ENCODE measurements at places on chromosomes 13 and 19.

- DNase-seq: no peak
These were observed 2.3 kb downstream of the IER2 start for GRCh38 chr19:13152356-13152973.

DNA sequence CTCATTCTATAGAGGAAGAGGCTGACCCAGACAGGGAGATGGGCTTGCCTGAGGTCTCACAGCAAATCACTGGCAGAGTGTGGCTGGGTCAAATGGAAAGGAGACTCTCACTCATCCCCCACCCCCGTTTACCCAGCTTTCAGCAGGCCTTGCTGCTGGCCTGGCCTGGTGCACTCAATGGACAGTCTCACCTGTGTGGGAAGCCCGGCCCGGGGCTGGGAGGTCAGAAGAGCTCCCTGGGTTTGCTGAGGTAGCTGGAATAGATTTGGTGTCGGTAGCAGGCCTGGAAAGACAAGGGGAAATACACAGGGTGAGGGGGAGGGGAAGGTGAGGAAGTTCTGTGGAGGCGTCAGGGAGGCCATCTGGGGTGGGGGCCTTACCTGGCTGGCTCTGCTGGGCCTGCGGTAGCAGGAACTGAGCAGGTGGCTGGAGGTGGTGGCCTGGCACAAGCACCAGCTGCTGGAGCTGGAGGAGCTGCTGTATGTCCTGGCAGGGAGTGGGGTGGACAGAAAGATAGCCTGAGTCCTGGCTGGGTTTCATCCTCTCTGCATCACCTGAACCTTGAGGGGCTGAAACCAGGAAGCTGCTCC lies 23.5 kb downstream of the ZNF574 start:
- DNase-seq: no peak

GRCh38 chr19:40530091-40530901 lies 46.4 kb upstream of the SHKBP1 start:
- DNase-seq: peak; percentile 33

DNA sequence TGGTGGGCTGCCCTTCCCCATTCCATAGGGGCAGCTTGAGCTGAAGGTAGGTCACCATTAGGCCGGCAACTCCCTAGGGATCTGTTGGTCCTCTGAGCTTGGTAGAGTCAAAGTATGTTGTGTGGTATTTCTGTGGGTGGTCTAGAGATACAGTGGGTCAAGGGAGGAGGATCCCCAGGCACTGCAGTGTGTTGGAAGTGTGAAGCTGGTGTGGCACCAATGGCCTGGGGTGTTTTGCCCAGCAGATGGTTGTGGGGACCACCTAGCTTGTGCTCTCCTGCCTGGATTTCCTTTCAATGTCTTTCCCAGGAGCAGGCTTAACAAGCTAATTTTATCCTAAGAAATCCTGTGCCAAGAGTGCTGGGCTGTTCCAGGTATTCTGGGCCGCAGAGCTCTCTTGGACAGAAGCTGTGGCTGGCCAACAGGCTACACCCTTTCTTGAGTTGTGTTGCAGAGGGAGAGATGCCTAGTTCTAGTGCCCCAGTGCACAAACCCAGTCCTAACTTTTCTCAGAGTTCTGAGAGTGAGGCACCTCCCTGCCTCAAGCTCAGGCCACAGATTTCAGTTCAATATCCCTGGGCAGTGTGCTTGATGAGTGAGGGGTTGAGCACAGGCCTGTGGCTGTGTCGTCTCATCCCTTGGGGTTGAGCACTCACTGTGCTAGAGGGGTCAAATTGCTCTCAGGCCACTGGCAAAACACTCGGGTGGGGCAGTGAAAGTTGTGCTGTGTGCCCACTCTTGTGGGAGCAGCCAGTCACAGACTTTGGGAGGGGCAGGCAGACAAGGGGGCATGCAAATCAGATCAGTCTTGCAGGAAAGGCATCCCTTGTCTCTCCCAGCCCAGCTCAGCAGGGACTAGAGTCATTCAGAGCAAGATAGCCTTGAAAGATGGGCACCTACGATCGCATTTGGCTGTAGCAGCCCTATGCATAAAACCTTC lies 1806.1 kb upstream of the MIR17HG start:
- no peak for DNase-seq

GRCh38 chr13:41864658-41865057 lies 96.3 kb downstream of the VWA8 start:
- DNase-seq: no peak

- DNase-seq: peak; percentile 70
These were observed 12.7 kb downstream of the NPAS1 start for GRCh38 chr19:47032171-47032811.

DNA sequence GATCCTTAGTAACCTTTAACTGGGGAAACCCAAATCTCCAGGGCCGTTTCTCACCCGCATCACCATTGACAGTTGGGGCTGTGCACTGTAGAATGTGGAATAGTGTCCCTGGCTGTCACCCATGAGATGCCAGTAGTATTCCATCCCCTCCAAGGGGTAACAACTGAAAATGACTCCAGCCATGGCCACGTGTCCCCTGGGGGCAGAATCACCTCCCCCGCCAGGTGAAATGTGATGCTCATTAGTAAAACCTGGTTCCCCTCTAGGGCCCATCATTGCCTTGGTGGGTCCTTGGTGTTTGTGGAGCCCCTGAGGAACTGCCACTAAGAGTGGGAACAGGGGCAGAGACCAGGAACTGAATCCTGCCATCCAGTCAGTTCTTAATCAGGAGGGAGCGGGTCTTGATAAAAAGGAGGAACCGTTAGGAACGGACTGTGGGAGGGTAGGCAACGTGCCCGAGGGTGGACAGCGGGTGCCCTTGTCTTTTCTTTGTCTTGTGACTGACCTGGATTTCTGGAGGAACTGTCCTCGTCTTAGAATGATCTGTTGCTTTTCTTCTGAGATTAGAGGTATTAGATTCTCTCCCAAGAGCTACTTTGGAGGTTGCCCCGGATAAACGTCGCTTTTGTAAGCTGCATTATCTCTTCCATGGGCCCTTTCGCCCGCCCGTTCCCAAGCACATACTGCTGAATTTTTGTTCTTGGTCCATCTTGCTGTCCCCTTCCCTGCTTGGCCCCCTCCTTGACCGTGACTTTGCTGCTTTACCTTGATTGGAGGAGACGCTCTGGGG lies 3.5 kb downstream of the MYO9B start:
- DNase-seq: no peak

- no peak for DNase-seq
These were observed 36.9 kb upstream of the DCUN1D2 start for GRCh38 chr13:113527272-113527958.

DNA sequence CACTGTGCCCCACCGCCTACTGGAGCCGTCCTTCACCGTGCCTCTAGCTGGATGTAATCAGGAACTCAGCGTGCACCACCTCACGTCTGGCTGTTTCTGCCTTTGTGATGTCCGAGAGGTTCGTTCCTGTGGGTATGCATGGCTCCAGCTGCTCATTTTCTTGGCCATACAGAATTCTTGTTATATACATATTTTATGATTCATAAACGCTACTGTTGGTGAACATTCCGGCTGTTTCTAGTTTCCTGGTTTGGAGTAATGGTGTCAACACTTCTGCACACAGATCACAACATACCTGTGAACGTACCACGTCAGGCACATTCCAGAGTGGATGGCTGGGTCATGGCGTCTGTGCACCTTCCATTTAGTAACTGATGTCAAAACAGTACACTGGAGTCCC lies 14.6 kb downstream of the DCUN1D2 start:
- DNase-seq: no peak

- no peak for DNase-seq
These were observed at the start of gene AMH for GRCh38 chr19:2249010-2249866. TSS of gene AMH (plus strand) at chr19:2249323. CDS start at chr19:2249333, 10 bp downstream.

DNA sequence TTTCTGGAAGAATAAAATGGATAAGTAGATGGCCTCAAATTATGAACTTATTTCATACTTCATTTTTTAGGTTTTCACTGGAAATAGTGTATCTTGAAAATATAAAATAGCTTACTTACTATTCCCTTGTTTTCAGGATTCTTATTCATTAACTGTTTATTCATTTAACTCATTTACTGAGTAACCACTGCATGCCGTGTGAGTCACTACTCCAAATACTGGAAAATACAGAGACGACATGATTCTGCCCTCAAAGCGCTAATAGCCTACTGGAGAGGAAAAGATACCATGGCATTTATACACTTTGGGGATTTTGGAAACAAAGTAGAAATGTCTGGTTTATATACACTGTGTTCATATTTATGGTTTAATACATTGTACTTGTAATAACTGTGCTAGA lies 270.9 kb downstream of the DACH1 start:
- DNase-seq: no peak

GRCh38 chr13:112821340-112822055 lies 131.7 kb downstream of the ATP11A start:
- no peak for DNase-seq

GRCh38 chr19:8054169-8054568 lies 1.6 kb downstream of the CCL25 start:
- no peak for DNase-seq

DNA sequence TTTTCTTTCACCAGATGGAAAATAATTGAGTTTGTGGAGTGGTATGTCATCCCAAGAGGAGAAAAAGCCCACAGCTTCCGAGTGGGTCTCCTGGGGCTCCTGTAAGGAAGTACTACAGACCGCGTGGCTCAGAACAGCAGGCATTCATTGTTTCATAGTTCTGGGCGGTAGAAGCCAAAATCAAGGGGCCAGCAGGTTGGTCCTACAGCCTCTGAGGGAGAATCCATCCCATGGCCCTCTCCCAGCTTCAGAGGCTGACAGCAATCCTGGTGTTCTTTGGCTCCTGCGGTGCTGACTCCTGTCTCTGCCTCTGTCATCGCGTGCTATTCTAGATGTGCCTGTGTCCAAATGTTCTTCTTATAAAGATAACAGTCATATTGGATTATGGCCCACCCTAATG lies 362.6 kb downstream of the FGF14 start:
- DNase-seq: no peak

GRCh38 chr19:19602136-19602712 lies 16.3 kb downstream of the PBX4 start:
- DNase-seq: no peak

GRCh38 chr19:11580116-11580515 lies 2.7 kb upstream of the ACP5 start:
- no peak for DNase-seq

DNA sequence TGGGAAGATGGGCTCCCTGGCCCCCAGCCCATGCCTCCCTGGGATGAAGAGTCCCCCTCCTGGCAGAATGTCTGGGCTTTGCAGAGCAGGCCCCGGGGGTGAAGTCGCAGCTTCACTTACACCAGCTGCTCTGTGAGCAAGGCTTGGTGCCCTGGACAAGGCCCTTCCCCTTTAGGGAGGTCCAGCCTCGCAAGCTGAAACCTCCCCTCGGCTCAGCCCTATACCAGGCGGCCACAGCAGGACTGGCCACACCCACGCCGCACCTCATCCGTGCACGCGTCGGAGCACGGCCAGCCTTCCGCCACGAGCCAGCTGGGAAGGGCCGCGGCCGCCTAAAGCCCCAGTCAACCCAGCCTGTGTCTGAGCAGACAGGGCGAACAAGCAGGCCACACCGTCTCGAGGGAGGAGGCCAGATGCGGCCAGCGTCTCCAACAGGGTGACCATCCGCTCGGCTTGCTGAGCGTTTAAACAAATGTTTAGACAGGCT lies 83.2 kb upstream of the MCF2L start:
- DNase-seq: no peak

DNA sequence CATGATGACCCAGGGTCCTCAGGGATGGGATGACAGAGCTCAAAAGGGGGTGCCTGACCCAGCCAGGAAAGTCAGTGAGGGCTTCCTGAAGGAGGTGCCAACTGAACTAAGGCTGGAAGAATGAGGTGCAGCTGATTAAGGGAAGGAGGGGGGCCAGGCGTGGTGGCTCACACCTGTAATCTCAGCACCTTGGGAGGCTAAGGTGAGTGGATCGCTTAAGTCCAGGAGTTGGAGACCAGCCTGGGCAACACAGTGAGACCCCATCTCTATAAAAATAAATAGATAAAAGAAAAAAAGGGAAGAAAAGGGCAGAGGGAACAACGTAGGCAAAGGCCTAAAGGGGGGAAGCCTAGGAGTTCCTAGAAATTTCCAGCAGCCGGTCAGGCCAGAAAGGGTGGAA lies 9.1 kb upstream of the LYPD3 start:
- DNase-seq: no peak

DNA sequence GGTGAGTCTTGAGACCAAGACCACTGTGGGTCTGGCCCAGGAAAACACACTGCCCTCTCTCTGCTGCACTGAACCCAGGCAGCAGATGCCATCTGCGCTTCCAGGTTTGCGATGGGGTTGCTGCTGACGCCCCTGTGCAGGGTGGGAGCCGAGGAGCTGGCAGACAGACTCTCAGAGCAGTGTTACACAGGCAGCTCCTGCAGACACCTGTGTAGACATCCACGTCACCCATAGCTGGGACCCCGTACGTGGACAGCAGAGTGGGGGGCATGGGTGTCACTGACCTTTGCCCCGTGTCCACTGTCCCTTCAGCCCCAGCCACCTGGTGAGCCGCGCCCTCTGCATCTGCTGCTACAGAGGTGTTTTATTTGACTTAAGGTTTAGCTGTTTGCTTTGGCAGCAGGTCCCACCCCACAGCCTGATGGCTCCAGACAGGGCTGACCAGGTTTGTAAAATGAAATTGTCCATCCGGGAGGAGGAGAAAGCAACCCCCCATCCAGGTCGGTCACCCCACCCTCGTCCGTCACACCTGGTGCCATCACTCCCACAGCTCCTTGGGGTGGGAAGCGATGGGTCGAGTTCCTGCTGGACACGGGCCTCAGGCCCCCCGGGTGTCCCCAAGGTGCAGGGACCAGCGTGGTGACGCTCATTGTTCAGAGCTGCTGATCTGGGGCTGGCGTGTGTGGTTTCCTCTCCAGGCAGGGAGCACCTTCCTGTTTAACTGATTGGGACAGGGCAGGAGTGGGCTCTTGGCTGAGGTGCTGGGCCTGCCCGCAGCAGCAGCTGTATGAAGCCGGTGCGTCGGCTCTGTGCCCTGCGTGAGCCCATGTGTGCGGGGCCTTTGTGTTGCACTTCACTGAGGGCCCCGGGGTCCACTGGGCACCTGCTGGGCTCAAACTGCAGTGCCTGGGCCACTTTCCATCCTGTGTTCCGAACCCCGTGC lies 28.4 kb downstream of the MCF2L start:
- no peak for DNase-seq

- DNase-seq: no peak
These were observed 870.3 kb upstream of the MIR17HG start for GRCh38 chr13:90477216-90477615.

DNA sequence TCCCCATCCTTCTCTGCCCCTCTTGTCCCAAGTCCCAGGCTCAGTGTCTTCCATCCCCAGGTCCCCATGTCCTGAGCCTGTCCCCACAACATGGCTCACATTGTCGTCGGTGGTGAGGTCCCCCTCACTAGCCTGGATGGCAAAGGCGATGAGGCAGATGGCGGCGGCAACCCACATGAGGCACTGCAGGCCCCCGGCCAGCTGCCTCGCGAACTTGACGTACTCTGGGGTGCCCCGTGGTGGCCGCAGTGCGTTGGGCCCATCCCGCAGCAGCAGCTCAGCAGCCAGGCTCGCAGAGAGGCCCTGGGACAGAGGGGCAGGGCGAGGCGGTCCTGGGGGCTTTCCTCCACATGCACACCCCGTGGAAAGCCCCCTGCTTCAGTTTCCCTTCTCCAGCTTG lies 1.1 kb downstream of the ATP4A start:
- DNase-seq: no peak

GRCh38 chr13:26539738-26540292 lies 17.7 kb upstream of the WASF3 start:
- DNase-seq: no peak
